ENCODE measurements at places on chromosomes 5 and 9.

DNA sequence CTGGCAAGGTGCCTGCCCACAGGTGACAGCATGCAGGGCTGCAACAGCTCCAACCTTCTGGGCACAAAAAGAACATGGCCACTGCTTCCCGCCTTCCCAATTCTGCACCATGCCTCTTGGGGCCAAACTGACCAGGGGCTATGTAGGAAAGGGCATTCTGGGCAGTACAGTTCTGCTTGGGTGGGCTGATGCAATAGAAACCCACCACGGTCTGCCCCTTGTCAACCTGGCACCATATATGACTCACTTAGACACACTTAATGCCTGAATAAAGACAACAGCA lies 40.2 kb upstream of the FCN1 start:
- DNase-seq, result no peak

- DNase-seq, result no peak
Measured at GRCh38 chr5:122392824-122393223, 80.8 kb downstream of the SNCAIP start.

DNA sequence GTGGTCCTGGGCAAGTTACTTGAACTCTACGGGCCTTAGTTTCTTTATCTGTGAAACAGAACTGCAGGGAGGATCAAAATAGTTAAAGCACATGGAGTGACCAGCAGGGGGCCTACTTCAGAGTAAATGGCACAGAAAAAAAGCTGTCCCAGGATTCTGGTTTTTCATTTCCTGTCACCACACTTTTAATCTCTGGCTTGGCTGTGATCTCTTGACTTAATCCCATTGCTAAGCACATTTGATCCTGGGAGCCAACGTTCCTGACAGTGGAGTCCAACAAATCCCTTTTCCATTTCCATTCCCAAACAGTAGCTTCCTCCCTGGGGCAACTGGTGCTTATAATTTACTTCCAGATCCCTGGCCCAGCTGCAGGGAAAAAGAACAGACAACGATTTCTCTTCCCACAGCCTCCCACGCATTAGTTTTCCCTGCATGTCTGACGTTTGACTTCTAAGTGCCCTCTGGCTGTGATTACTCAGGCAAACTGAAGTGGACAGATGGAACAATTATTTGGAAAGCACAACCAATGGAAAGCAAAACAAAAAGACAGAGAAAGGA lies 136.5 kb upstream of the STK32A start:
- peak; percentile 24 for DNase-seq

GRCh38 chr5:73321757-73322436 lies 126.7 kb downstream of the FOXD1 start:
- DNase-seq, result no peak

DNA sequence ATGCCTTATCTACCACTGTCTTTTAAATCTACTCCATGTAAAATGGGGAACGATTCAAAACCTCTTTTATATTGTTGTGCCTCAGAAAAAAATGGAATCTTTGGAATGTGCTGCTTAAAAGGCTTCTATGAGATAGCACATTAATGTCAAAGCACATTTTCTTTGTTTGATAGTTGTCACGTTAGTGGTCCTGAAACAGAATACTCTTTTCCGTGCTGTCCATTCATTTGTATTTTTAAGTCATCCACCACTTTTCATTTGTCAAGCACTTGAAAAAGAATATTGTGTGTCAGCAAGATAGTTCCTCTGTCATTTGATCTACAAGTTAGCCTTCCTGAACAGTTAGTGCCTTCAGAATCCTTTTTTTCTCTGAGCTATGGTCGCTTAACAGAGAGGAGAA lies 246.9 kb downstream of the MAST4 start:
- no peak for DNase-seq

- no peak for DNase-seq
Measured at GRCh38 chr9:135002802-135003201, 84.7 kb upstream of the OLFM1 start.

GRCh38 chr9:134007571-134007970 lies 15.4 kb upstream of the VAV2 start:
- no peak for DNase-seq

DNA sequence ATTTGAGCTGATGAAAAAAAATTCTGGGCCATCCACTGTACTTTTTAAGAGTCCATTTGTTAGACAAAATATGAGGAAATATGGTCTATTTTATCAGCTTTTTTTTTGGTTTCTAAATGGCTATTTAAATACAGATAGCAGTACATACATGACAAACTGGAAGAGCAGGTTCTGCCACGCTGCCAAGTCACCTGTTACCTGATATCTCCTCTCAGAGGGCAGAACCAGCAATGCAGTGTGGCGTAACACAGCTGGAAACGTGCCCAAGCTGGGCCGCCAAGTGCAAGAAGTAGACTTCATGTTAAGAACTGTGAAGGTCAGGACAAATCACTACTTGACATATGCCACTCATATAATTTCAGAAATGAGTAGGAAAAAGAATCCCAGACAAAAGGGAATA lies 8.1 kb downstream of the MCIDAS start:
- no peak for DNase-seq

GRCh38 chr5:29805804-29806203 lies 1387.7 kb upstream of the CDH6 start:
- no peak for DNase-seq

Measured in stimulated activated CD4-positive, alpha-beta T cell treated with anti-CD3 and anti-CD28 coated beads, Interleukin-15, amount 100 ng/mL, for 24 hours (primary cell).